ENCODE measurements at places on chromosomes 3 and 15.
A peak's percentile ranks its signal among the peaks of the same experiment; 100 is the strongest.

- DNase-seq, result no peak
Observed at GRCh38 chr15:62453981-62454380, 288.9 kb upstream of the C2CD4B start.

DNA sequence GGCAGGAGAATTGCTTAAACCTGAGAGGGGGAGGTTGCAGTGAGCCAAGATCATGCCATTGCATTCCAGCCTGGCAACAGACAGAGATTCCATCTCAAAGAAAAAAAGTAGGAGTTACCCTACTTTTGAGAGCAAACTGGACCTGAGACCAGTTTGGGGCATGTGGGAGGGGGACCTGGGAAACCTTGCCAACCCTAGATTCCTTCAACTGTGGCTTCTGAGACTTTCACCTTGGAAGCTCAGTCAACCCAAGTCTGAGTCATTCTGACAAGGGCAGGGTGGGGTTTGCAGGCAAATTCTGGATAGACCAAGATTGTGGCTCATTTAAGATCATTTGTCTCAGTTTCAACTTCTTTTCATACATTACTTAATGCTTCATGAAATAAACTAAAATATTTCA is 23.8 kb upstream of the SIAH2 start:
- peak; percentile 37 for DNase-seq

- no peak for DNase-seq
Observed at GRCh38 chr3:186220911-186221645, 112.2 kb upstream of the ETV5 start.

GRCh38 chr15:31402511-31403056 is 75.9 kb downstream of the KLF13 start:
- DNase-seq, result no peak

GRCh38 chr3:153210660-153211059 is 48.6 kb downstream of the RAP2B start:
- no peak for DNase-seq

All from activated CD4-positive, alpha-beta T cell treated with anti-CD3 and anti-CD28 coated beads, Interleukin-2, amount 50 U/mL, for 48 hours (primary cell).